ENCODE measurements at places on chromosomes 11 and 22. TPM values are rescaled to one million over a fixed set of nuclear protein-coding genes. Genes with fewer than 3 reads are reported as not detected.

The XRCC6 gene
- 240 TPM for total RNA-seq

The MUC5B gene
- total RNA-seq, result 0.57 TPM

The FDXACB1 gene
- 2.4 TPM for total RNA-seq

The OR4B1 gene
- not detected for total RNA-seq

The P4HA3 gene
- total RNA-seq, result 0.21 TPM

The SLC22A6 gene
- total RNA-seq, result not detected

The ZP1 gene
- total RNA-seq, result not detected

The MS4A14 gene
- total RNA-seq, result not detected

The PRG3 gene
- not detected for total RNA-seq
